ENCODE measurements at places on chromosomes 7 and 10.

DNA sequence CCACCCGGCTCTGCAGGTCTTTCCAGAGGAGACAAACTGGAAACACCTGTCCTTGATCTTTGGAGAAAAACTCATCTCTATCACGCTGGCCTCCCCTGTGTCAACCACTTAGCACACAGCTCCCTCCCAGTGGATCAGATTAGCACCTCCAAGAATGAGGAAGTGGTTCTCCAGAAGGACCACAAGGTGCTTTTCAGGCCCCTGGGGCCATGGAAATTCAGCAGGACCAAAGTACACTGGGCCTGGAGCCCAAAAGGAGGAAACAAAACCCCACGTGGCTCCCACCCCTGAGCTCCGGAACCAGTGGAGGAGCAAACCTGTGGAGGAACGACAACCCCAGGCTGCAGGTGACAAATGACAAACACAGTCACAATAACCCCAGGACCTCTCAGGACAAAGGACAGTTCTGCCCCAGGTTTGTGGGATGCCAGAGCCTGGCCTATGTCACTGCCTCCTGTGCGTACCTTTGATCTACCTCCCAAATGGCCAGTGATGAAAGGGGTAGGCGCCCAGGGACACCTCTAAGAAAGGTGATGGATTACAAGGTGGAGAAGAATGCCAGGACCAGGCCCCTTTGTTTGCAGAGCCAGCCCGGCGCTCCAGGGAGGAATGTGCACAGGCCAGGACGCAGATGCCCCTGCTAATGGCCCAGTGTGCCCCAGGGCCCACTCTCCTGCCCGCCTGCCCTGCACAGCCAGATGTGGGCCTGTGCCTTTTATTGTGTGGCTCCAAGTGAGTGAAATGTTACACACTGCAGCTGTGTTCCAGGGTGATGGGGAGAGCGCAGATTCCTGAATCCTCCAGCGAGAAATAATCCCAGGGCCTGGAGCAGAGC lies 5.7 kb downstream of the TNS3 start:
- DNase-seq: no peak

GRCh38 chr7:134948736-134949135 lies 37.6 kb upstream of the AGBL3 start:
- no peak for DNase-seq

- no peak for DNase-seq
These were observed 116.4 kb upstream of the SEM1 start for GRCh38 chr7:96826089-96826488.

GRCh38 chr7:770741-771166 lies 43.7 kb upstream of the PRKAR1B start:
- DNase-seq: no peak
